Stimulated activated CD4-positive, alpha-beta T cell treated with anti-CD3 and anti-CD28 coated beads, Interleukin-1b, Interleukin-23, amount 100 ng/mL, for 1 hour (primary cell): ENCODE measurements at places on chromosomes 1 and 21.
A peak's percentile ranks its signal among the peaks of the same experiment; 100 is the strongest.

- DNase-seq, result no peak
Measured at GRCh38 chr1:65470766-65471165, 50.3 kb downstream of the LEPR start.

GRCh38 chr1:218823291-218823900, 350.3 kb upstream of the LYPLAL1 start:
- no peak for DNase-seq

DNA sequence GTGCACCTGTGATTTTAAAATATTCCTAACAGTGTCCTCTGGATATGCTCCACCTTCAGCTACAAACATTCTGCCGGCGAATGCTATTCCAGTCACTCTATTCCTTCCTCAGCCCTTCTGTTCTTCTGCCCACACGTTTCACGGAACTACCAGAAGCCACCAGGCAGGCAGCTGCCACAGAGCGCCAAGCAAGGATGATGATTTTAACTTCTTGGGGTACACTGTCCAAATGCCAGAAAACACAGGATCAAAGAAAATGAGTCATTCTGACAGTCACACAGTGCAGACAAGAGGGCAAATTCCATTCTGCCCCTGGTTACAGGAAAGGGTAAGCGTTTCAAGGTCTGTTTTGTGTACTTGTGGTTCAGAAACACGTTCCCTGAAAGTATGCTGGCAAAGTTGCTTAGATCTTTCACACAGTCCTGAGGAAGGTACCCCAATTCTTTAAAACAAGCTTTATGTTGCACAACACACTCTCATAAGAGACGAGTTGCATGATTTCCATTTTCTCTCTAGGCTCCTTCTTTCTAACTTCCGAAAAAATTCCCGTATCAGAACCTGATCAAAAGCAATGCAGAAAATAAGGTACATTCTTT, 508.3 kb upstream of the PKN2 start:
- no peak for DNase-seq

DNA sequence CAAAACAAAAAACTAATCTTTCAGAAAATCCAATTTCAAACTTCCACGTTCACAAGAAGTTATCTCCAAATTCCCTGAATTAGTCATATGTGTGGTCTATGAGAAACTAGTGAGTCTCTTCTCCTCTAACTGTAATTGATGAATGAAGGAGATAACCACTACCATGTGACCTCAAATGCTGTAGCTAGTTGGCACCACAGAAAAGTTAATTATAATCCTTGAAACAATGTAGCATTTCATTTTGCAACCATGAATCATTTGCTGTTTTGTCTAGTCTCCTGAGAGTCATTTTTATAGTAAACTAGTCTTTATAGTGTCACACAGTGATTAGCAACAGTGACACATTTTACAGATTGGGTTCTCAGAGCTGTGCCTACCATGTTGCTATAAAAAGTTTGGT, 287.5 kb downstream of the LRRIQ3 start:
- DNase-seq, result no peak

GRCh38 chr1:12596007-12596821, 21.8 kb downstream of the DHRS3 start:
- no peak for DNase-seq

DNA sequence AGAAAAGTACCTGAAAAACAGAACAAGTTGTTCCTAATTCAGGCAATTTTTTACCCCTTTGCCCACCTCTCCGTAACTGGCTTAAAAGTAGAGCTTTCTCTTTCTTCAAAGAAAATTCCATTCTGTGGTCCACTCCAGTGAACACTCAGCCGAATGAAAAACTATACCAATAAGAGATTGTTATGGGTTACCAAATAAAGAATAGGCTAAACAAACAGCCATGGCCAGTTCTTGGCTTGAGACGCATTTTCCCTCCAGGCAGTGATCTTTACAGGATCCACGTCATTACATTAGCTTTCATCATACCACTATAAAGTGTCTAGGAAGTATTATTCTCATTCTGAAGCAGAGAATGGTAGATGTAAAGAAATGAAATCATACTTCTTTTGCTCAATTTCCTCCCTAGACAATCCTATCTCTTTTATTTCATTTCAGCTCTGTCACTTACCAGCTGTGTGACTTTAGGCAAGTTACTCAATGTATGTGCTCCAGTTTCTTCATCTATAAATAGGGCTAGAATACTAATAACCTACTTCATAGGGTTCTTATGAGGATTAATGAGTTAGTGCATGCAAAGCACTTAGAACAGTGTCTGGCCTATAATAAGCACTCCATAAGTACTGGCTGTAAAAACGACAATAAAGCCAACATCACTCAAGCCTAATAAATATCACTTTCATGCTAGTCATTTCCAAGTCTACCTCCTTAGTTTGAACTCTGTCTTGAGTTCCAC, 26.5 kb upstream of the TRIM45 start:
- DNase-seq, result no peak

GRCh38 chr1:165408518-165408917, 36.4 kb downstream of the RXRG start:
- DNase-seq, result no peak

DNA sequence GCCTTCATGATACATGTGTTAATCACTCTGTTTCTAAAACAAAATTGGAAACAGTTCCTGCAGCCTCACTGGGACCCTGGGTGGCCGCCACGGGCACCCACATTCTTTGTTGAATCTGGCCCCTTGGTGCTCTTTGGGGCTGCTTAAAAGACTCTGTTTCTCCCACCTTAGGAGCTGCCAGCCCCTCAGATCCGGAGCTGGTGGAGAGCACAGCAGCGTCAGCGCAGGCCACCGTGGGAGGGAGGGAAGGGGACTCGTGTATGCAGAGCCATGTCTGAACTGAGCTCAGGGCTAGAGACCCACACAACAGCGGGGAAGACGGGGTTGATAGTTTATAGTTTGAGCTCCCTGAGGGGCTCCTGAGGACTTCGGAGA, 121.2 kb downstream of the CNIH3 start:
- no peak for DNase-seq

DNA sequence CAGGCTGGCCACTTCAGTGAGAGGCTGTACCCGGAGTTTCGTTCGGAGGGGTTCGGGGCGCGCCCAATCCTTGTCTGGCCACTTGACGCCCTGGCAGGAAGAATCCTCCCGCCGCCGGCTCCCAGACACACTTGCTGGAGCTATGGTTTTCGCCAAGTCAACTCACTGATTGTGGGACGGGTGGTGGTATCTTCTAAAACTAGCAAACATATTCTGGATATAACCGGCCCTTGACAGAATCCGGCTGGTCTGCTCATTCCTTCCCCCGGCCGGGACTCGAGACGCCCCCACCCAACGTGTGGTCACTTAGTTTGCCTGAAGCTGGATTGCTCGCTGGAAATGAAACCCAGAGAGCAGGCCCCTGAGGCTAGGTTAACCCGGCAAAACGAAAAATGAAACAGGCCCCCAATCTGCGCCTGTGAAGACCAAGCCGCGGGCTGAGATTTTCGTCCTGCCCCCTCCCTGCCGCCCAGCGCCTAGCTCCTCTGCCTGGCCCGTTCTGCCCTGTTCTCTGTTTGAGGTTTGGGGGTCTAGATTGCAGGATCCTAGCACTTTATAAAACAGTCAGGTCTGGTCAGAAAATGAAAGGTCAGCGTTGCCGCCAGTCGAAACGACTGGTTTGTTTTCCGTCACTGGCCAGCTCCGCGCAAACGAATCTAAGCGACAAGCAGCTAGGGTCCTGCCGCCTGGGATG, 4.6 kb downstream of the GFI1 start:
- DNase-seq, result no peak

DNA sequence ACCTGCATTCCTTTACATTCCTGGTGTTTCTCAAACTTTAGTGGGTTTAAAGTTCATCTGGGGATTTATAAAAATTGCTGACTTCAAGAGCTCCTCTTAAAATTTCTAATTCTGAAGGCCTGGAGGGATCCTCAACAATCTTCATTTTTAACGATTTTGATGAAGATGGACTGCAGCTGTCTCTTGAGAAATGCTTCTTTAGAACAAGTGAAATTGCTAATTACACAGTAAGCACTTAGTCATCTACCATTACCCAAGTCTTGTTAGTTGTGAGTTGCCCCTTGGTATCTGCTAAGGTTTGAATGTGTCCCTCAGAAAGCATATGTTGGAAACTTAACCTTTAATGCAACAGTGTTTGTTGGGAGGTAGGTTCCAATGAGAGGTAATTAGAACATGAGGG, 163.7 kb downstream of the LTN1 start:
- no peak for DNase-seq

DNA sequence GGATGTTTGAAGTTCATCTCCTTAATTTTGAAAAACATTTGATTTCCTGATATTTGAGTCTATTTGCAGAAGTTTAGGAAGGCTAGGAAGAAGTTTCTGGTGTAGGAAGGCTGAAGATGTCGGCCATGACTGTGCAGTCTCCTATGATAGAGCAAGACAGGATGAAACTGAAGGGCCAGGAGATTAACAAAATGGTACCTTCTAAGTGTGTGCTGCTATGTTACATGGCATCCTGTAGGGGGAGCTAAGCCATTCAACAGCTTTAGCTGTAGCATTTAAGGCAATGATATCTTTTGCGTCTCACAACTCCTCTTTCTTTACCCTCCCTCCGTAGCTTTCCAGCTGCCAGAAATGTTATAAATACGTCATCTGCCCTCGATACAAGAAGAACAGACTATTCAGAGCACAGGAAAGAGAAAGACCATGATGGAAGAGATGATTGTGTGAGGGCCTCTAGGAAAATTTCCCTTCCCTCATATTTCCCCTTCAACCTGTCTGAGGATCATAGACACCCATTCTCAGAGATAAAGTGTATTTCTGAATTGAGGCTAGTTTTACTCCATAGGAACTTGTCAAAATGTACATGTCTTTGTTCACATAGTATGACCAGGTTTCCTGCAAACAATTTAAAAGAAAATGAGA, 61.1 kb downstream of the XCL1 start:
- no peak for DNase-seq

DNA sequence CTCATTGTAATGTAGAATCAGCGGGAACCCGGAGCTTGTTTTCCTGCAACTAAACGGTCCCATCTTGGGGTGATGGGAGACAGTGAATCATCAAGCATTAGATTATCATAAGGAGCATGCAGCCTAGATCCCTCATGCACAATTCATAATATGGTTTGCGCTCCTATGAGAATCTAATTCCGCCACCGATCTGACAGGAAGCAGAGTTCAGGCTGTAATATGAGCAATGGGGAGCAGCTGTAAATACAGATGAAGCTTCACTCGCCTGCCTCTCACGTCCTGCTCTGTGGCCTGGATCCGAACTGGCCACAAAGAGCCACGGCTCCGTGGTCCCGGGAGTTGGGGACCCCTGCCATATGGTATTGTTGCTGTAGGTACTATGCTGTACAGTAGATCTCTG, 1.6 kb downstream of the IFI44 start:
- DNase-seq, result no peak

- no peak for DNase-seq
Measured at GRCh38 chr1:179742717-179743678, at the start of gene FAM163A. Gene FAM163A, plus strand, starts transcription at chr1:179743291. Its CDS starts 69,807 bp downstream, at chr1:179813098.

DNA sequence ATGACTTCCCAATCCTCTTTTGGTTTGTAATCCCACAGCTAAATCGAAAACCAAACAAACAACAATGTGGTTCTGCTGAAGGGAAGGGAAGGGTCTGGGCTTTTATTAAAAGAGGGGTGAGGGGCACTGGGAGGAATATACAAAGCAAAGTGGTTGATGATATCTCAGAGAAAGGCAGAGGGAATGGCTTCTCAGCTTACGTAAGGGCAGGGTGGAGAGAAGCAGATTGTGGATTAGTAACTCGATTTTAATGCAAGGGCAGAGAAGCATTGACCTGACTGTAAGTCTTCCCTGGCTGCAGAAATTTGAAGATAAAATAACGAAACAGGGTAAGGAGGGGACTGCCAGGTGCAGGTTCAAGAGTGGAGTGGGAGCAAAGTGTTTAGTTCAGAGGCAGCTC, 438.2 kb upstream of the LRRC7 start:
- DNase-seq, result no peak

- no peak for DNase-seq
Measured at GRCh38 chr1:15236321-15236721, 10.7 kb upstream of the FHAD1 start.

- DNase-seq, result no peak
Measured at GRCh38 chr1:36642802-36643201, 160.1 kb upstream of the CSF3R start.

GRCh38 chr1:96090134-96090533, 631.5 kb upstream of the PTBP2 start:
- no peak for DNase-seq

DNA sequence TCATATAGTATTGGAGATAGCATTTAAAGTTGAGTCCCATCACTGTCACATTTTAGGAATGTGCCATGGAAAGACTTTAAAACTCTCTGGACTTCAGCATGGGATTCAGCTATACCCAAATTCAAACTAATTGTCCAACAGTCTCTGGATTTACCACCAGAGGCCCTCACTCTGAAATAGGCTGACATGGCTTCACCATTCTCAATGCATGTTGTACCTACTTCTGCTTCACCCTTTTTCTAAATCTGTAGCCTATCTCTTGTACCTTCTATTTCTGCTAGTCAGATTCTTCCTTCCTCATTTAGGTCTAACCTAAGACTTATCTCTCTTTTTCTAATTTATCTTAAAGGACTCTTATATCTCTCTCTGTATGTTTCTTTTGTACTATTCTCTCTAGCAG, 512.7 kb upstream of the ZRANB2 start:
- no peak for DNase-seq

- DNase-seq, result no peak
Measured at GRCh38 chr1:192358402-192358801, 41.6 kb downstream of the RGS21 start.

- DNase-seq, result peak; percentile 67
Measured at GRCh38 chr1:234963180-234963903, 165.3 kb downstream of the TOMM20 start.

DNA sequence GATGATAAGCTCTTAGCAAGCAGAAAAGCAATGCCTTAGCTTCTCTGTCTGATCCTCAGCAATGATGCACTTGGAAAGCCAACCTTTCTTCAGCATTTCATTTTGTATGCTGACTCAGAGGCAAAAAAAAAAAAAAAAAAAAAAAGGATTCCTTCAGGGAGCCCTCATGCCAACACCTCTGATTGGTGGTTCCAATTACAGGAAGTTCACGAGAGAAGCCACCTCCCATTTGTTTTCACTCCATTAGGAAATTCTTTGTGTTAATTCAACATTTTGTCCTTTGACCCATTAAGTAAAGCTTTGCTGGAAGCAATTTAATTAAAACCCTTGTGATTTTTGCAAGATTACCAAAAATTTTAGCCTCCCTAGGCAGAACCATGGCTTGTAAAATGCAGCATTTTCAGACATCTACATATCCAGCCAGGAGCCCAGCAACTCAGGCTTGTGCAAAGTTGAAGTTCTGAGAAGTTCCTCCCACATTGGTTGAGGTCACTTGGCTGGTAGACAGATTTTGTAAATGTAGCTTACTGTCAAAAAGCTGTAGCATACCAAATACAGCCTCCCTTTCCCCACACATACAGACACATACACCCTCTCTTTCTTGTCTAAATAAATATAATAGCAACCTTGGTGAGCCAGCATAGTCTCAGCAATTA, 27.1 kb upstream of the VTCN1 start:
- DNase-seq, result no peak
